ENCODE measurements at places on chromosomes 16 and 17. TPM values are rescaled to one million over a fixed set of nuclear protein-coding genes. Genes with fewer than 3 reads are reported as not detected.
A peak's percentile ranks its signal among the peaks of the same experiment; 100 is the strongest.

ITGB4 gene
- 1.4 TPM for total RNA-seq

- DNase-seq = peak; percentile 98
Observed at GRCh38 chr17:37848690-37849616, 75.3 kb upstream of the TBC1D3K start.

- DNase-seq = no peak
Observed at GRCh38 chr16:8941718-8942344, 21.9 kb downstream of the USP7 start.

COG8 gene
- total RNA-seq = 79.0 TPM

DNA sequence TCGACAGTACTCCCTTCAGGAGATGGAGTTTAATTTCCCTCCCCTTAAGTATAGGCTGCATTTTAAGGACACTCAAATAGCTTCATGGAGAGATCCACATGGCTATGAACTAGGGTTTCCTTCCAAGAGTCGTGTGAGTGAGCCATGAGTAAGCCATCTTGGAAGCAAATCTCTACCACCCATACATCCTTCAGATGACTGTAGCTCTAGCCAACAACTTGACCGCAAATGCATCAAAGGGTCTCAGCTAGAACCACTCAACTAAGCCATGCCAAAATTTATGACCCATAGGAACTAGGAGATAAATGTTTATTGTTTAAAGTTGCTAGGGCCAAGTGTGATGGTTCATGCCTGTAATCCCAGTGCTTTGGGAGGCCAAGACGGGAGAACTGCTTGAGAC lies 43.4 kb downstream of the METTL16 start:
- no peak for DNase-seq

SMIM5 gene
- total RNA-seq = not detected

DNA sequence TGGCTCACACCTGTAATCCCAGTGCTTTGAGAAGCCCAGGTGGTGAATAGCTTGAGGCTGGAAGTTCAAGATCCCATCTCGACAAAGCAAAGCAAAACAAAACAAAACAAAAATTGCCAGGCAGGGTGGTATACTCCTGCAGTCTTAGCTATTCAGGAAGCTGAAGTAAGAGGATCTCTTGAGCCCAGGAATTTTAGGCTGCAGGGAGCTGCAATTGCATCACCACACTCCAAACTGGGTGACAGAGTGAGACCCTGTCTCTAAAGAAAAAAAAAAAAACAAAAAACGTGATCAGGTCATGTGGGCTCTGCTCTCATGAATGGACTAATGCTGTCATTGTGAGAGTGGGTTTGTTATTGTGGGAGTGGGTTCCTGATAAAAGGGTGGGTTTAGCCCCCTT lies 409.1 kb downstream of the NPIPA7 start:
- DNase-seq = no peak

All from HT1080 (cell line).